ENCODE measurements at places on chromosomes 3 and 15.

- no peak for DNase-seq
These were observed 509.0 kb upstream of the NECTIN3 start for GRCh38 chr3:110562621-110563020.

GRCh38 chr3:174398761-174399160, 460.4 kb upstream of the NAALADL2 start:
- DNase-seq: no peak

GRCh38 chr15:76464247-76464646, 127.7 kb downstream of the ISL2 start:
- no peak for DNase-seq

- DNase-seq: no peak
These were observed 16.8 kb upstream of the SMAD3 start for GRCh38 chr15:67048281-67049279.

DNA sequence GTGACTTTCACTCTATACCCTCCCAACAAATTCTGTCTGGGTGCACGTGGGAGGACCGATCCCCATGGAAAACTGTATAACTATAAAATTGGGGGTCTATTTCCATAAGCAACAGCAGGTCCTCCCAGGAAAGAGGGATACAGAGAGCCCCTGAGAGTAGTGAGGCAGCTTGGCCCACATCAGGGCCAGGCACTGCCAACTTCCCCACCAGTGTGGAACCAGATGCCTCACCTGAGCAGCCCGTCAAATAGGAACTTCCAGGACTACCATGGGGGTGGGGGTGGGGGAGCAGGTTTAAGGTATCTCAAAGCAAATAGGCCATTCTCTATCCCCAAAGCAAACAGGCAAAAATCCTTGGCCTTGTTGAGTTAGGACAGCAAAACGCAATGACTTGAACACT, 33.3 kb upstream of the DUSP7 start:
- no peak for DNase-seq

DNA sequence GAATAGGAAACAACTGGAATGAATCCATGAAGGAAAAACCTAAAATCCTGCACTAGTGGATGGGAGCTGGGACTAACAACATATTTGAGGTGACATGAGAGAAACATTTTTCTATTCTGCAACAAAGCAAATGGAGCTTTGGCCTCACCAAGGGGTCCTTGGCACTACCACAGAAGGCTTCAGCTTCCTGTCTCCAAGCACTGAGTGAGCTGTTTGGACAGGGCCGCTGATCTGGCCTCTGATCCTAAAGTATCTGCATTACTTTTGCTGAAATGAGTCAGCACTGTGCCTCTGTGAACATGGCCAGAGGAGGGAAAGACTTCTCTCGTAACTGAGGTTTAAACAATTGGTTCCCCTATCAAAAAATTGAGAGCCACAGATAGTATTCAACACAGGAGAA, 9.0 kb downstream of the ARPP21 start:
- no peak for DNase-seq

DNA sequence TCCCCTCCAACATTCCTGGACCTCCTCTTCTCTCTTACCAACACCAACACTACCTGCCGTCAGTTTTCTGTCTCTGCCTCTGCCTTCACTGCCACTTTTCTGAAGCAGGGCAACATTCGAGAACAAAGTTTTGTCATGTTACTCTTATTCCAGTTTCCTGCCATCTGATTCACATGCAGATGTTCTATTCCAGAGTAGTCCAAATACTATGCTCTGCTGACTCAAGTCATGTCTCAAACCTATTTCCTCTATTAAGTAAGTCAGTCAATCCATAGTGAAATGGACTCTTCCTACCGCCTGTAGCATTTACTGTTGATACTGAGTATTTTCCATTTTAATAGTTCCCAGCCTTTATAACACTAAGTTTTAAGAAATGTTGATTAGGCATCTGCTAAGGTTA, 43.4 kb downstream of the ESYT3 start:
- DNase-seq: no peak

DNA sequence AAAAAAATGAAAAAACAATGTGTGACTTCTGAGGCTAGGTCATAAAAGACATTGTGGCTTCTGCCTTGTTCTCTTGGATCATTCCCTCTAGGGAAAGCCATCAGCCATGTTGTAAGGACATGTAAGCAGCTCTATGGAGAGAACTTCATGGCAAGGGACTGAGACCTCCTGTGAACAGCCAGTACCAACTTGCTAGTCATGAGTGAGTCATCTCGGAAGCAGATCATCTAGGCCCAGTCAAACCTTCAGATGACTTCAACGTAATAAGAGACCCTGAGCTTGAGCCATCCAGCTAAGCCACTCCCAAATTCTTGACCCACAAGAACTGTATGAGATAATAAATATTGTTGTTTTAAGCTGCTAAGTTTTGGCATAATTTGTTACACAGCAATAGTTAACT, 4.9 kb downstream of the MON1A start:
- no peak for DNase-seq

DNA sequence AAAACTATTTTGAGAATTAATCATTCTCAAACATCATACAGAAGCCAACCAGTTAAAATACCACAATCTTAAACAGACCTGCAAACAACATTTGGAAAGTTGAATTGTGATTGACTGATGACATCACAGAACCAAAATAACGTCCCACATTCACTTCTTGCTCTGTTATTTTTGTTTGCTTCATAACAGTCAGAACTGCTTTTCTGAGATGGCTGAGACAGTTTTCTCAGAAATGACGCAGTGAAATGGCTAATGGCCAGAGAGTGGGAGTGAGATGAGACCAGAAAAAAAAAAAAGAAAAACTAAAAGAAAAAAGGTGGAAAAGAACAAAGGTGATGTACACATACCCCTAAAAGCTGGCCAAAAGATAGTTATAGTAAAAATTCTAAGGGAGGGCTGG, 1061.2 kb downstream of the FHIT start:
- peak; percentile 13 for DNase-seq

All from stimulated activated CD4-positive, alpha-beta T cell treated with anti-CD3 and anti-CD28 coated beads, Interleukin-1b, Interleukin-23, amount 100 ng/mL, for 48 hours (primary cell).